ENCODE measurements at places on chromosomes 1 and 21.

GRCh38 chr21:46421191-46421750, 37.4 kb upstream of the DIP2A start:
- DNase-seq = no peak

- DNase-seq = no peak
Measured at GRCh38 chr1:97833881-97834280, 87.0 kb downstream of the DPYD start.

DNA sequence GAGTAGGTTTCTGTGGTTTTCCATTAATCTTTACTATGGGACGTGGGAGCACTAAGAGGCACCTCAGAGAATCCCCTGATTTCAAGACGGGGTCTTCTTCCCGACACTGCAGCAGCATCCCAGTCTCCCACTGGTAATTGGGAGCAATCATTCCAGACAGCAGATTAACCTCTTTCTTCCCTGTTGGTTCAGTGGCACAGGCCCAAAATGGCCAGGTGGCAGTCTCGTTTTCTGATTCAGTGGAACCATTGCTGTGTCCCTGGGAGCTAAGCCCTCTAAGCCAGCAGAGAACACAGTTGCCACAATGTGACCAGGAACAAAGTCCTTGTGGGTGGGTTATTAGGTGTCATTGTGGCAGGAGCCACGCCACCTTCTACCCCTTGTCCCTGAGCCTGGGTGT, 342.1 kb downstream of the MATN1 start:
- no peak for DNase-seq

GRCh38 chr1:162230096-162230495, 146.6 kb downstream of the SPATA46 start:
- peak; percentile 16 for DNase-seq

DNA sequence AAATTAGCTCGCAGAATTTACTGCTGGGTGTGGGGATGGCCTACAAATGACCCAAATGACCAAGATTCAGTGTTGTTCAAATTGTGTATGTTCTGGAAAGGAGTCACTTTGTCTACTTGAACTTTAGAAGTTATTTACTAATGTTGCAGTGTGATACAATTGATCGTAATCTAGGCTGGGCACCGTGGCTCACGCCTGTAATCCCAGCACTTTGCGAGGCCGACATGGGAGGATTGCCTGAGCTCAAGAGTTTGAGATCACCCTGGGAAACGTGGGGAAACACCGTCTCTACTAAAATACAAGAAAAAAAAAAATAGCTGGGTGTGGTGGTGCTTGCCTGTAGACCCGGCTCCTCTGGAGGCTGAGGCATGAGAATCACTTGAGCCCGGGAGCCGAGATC, 57.6 kb upstream of the TMPRSS2 start:
- DNase-seq = no peak

DNA sequence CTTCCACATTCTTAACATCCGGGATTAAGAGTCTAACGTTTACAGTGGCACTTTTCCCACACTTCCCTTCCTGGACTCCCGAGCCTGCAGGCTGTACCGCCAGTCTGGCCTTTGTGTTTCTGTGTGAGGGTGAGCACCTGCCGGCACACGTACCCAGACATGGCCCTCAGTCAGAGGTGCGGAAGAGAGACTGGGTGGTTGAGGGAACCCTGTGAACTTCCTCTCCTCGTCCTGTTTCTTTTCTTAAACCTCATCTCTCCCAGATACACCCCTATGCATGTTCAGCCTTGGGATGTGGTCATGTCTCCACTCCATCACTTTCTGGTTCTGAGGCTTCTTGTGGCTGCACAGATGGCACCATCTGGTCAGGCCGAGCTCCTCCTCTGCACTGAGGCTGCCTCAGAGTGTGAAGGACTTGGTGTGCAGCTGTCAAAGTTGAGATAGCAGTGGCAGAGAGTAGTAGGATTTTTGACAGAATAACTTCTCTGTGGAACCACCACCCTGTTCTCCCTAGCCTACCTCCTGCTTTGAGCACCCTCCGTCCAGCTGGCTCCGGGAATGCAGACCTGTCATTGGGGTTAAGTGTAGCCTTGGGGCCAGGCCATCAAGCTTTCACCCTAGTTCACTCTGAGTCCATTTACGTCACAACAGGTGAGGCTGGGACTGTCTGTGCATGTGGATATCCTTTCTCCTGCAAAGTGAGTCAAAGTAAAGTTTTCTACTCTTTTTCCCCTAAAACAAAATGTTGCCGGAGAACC, 31.4 kb downstream of the VASH2 start:
- DNase-seq = no peak

GRCh38 chr21:22892740-22893139, 1894.5 kb downstream of the NCAM2 start:
- DNase-seq = no peak

- DNase-seq = no peak
Measured at GRCh38 chr21:45248893-45249381, 38.8 kb downstream of the POFUT2 start.
